Umbilical cord (tissue), 2 donors: ENCODE measurements at places on chromosomes 6 and 20. TPM values are rescaled to one million over a fixed set of nuclear protein-coding genes. Genes with fewer than 3 reads are reported as not detected.

The C6orf58 gene
- total RNA-seq: not detected

DNA sequence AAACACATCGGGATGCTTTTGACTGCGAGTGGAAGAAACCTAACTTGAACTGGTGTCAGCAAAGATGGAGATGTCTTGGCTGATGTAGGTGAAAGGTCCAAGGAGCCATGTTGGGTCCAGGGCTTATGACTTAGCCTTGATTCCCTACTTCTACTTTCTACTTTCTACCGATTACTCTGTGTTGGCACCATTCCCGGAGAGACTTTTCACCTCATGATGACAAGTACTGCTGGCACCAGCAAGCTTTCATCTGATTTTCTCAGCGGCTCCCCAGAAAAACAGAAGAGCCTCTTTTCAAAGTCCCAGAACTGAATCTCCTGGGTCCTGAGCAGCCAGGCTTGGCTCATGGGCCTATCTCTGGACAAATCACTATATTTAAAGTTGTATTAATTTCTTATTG lies 4.9 kb upstream of the EDN3 start:
- DNase-seq: no peak

- DNase-seq: no peak
These were observed 43.9 kb downstream of the TNFAIP3 start for GRCh38 chr6:137910843-137911456.

GRCh38 chr20:16222859-16223411 lies 350.3 kb downstream of the KIF16B start:
- DNase-seq: no peak

DNA sequence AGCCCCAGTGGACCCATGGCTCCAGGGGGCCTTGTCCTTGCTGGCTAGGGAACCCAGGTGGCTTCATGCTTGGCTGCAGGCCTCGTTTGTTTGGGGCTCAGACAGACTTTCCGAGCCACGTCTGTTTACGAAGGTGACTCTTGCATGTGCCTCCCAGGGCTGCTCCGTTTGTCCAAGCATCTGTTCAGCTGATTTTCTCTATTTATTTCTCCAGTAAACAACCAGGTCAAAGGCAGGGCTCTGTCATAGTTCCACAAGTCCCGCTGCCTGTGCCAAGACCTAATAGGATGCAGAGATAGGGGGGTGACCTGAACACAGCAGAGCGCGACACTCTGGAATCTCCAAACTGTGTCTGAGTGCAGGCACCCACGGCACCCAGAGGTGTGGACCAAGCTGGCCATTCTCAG lies 12.8 kb upstream of the SPO11 start:
- DNase-seq: no peak

- DNase-seq: no peak
These were observed 10.4 kb upstream of the ABCC10 start for GRCh38 chr6:43416935-43417334.

DNA sequence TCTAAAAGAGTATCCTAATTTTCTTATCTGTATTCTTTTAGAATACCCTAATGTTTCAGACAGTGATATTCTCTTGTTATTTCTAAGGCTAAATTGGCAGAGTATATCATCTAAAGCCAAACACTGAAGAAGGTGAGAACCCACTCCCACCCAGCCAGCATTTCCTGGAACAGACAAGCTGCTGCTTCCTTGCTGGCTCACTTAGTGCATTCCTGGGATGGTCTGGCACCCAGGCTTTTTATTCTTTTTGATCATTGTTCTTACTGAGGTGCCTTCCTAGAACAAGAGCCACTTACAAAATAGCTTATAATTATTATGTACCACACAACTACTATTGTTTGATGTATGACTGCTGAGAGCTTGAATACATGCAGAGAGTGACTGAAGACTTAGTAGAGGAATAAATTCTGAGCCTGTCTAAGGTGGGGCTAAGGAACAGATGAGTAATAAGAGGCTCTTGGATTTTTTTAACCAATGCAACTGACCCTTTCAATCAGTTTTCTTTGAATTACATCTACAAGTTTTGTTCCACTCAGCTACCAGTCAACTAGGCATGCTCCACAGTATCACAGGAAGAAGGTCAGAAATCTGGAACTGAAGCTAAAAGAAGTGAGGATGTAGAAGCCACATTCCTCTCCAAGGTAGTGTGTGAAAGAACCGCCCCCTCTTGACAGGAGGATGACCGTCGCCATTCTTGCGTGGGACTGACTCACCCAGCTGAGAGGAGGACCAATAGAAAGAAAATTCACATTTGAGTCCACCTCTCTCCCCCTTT lies 30.1 kb downstream of the PRPH2 start:
- DNase-seq: no peak

DNA sequence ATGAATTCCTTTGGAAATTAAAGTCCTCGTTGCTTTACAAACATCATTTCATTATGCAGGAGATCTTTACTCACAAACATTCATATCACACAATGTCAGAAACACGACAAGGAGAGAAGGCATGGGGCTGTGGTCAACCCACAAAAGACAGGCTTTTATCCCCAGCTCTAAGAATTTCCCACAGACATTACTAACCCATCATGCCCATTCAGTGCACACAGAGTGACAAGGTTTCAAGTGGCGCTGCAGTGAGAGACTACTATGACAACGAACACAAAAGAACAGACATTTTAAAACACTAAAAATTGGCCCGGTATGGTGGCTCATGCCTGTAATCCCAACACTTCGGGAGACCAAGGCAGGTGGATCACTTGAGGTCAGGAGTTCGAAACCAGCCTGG lies 579.8 kb upstream of the AGPAT4 start:
- no peak for DNase-seq

GRCh38 chr6:93474733-93475179 lies 55.4 kb upstream of the EPHA7 start:
- DNase-seq: no peak

The POU5F1 gene
- total RNA-seq: 4.1 TPM

- DNase-seq: no peak
These were observed 40.1 kb upstream of the PMEPA1 start for GRCh38 chr20:57749869-57750268.

The BHLHE23 gene
- total RNA-seq: 2.6 TPM

DNA sequence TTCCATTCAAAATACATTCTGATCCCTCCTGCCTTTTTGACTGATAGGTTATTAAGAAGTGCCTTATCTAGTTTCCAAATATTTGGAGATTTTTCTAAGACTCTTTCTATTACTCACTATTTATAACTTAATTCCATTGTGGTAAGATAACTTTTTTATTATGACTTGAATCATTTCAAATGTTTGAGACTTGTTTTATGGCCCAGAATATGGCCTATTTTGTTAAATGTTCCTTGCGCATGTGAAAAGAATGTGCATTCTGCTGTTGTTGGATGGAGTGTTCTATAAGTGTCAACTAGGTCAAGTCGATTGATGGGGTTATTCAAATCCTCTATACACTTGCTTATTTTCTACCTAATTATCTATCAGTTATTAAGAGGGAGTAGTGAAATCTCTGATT lies 13.1 kb upstream of the TCP11 start:
- DNase-seq: no peak

DNA sequence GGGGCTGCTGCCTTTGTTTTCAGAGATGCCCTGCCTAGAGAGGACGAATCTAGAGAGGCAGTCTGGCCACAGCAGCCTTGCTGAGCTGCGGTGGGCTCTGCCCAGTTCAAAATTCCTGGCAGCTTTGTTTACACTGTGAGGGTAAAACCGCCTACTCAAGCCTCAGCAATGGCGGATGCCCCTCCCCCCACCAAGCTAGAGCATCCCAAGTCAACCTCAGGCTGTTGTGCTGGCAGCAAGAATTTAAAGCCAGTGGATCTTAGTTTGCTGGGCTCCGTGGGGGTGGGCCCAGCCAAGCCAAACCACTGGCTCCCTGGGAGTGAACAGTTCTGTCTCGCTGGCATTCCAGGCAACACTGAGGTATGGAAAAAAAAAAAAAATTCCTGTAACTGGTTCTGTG lies 970.9 kb downstream of the TBC1D32 start:
- DNase-seq: no peak

DNA sequence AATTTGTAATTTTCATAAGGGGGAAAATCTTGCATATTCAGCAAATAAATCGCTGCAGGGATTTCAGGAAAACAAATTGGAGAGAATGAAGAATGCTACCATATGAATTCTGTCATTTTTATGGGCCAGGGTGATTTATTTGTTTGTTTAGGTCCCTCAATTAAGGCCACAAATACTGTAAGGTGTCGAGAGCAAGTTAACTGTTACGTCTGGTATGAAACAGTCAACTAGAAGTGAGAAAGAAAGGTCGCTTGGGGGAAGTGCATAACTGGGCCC lies 166.9 kb upstream of the TSHZ2 start:
- DNase-seq: no peak

DNA sequence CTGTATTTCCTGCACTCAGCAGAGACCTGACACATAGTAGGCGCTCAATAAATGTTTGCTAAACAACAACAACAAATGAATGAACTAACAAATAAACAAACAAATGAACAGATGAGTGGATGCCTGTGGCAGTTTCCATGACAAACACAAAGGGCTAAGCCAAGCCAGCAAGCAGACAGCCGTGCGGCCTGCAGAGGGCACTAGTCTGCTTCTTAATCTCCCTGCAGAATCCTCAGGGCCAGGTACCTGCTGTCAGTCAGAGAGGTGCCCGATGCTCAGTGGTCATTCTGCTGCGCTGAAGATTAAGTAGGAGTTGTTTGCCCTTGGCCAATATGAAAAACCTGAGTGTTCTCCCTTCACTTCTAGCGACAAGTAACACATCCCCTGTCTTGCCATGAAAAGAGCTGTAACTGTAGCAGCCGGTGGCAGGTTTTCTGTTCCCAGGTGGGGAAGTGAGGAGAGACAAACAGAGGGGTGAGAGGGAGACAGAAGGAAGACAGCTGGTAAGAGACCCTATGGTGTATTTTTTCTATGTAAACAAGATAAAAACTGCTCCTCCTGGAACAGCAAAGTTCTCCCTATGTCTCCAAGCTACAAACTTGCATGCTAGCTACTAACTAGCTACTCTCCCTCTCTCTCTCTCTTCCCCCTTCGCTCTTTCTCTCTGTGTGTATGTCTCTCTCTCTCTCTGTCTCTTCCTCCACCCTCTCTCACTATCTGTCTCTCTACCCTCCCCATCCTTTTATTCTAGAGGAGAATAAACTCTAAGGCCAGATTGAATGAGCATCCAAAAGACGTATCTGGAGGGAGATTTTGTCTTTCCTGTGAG lies at the start of gene MC3R:
TSS of gene MC3R (plus strand) at position 779 of the 829 bp plus-strand sequence. CDS start 112 bp downstream, outside the sequence.
- peak; percentile 36 for DNase-seq

- DNase-seq: no peak
These were observed 28.2 kb upstream of the RIMS4 start for GRCh38 chr20:44838521-44838920.

- DNase-seq: no peak
These were observed 3.6 kb upstream of the HINT3 start for GRCh38 chr6:125952764-125953501.

The TRAPPC3L gene
- 1.4 TPM for total RNA-seq

The SUMO4 gene
- total RNA-seq: 17.3 TPM

The ACOT13 gene
- total RNA-seq: 12.0 TPM

The TMEM244 gene
- not detected for total RNA-seq

DNA sequence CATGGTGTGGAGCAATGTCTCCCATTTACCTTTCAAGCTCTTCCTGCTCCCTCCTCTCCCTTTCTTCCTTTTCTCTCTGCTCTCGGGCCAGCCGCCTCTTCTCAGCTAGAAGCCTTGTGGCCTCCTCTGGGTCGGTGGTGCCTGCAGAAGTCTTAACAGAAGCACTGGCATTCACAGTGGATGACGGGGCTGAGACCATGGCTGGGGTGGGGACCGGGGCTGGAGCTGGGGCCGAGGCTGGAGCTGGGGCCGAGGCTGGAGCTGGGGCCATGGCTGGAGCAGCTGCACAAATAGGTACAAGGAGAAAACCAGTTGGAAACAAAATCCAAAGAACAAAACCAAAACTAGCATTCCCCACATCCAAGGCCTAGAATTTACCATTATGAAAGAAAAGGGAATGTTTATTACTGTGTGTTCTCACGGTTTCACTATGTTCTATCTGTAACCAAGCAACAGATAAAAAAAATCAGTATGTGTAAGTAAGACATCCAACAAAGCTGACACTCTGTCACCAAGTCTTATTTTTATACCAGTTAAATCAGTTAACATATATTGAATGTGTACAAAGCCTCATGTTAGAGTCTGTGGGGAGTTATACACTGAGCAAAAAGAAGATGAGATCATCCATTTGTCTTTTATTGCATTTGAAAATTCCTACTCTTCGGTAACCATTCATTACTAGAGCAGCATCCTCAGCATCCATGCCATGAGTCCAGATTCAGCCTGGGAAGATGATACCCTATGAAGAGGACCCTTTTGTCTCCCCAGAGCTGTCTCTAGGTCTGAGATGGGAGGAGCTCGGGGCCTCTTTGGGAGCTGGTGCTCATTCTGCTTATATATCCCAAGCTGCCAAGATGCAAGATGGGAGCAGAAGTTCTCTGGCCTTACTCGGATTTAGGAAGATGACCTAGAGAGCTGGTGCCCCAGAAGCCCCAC lies 73.0 kb upstream of the BCLAF1 start:
- no peak for DNase-seq

DNA sequence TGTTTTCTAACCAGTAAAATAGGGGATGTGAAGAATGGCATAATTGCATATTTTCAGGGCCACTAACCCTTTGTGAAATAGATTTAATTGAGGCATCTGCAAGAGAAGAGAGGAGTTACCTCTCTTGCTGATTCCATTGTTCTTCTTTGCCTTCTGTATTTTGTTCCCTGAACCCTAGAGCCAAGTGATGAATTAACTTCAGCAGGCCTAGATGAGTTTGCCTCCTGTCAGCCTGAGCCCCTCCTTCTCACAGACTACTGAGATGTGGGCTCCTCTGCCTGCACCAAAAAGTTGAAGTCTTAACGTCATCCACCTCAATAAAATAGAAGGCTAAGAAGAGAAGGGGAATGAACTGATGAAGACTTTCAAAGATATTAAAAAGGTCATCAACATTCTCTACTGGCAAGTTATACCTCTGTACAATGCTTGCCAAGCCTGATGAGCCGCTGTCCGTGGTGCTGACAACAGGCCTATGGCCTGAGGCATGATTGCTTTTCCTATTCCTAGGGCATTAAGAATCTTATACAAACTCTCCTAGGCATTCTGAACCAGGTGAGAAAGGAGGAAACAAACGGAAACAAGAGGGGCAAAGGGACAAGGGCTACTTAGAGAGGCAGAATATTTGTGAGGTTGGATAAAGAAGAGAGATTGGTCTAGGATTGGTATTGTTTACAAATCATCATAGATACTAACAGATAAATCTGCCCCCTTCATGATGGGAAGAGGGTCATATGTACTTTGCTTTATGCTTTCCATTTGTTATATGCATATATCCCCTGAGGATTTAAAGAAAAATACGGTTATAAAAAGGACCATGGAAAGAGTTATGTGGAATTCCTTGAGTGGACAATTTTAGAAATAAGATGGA lies 46.8 kb downstream of the CD24 start:
- peak; percentile 61 for DNase-seq

- no peak for DNase-seq
These were observed 26.1 kb upstream of the CD83 start for GRCh38 chr6:14091339-14091978.

- DNase-seq: no peak
These were observed 149.5 kb downstream of the BFSP1 start for GRCh38 chr20:17381724-17382123.

The C20orf144 gene
- not detected for total RNA-seq
